ENCODE measurements at places on chromosomes 3 and 15. TPM values are rescaled to one million over a fixed set of nuclear protein-coding genes. Genes with fewer than 3 reads are reported as not detected.

Gene FETUB
- total RNA-seq: not detected

- no peaks in the 10 kb centered on the region for H3K27me3 ChIP-seq
- H3K4me1 ChIP-seq: no peaks in the 10 kb centered on the region
- no peaks in the 10 kb centered on the region for H3K36me3 ChIP-seq
- no peak overlapping the region for H3K27ac ChIP-seq
Measured at GRCh38 chr3:28606283-28606682, 257.7 kb upstream of the AZI2 start.

Gene CHRM5
- 3.9 TPM for total RNA-seq

Gene IQCF5
- total RNA-seq: not detected

GRCh38 chr15:55700876-55701275 lies 42.1 kb downstream of the PRTG start:
- H3K36me3 ChIP-seq: no peaks in the 10 kb centered on the region
- H3K27me3 ChIP-seq: no peaks in the 10 kb centered on the region
- no peak overlapping the region for H3K27ac ChIP-seq
- H3K4me1 ChIP-seq: no peaks in the 10 kb centered on the region
- H3K4me3 ChIP-seq: no peak overlapping the region
- no peak for DNase-seq

GRCh38 chr3:183517607-183518006 lies 37.9 kb downstream of the KLHL6 start:
- no peak for DNase-seq
- H3K36me3 ChIP-seq: no peaks in the 10 kb centered on the region
- H3K4me3 ChIP-seq: no peak overlapping the region
- no peak overlapping the region for H3K27ac ChIP-seq

GRCh38 chr3:24963762-24964625 lies 464.1 kb upstream of the RARB start:
- peak; percentile 88 for DNase-seq
- H3K4me1 ChIP-seq: no peaks in the 10 kb centered on the region
- no peak overlapping the region for H3K4me3 ChIP-seq
- H3K27me3 ChIP-seq: no peaks in the 10 kb centered on the region

GRCh38 chr3:60294181-60294580 lies 957.1 kb downstream of the FHIT start:
- H3K4me1 ChIP-seq: no peaks in the 10 kb centered on the region
- no peaks in the 10 kb centered on the region for H3K27me3 ChIP-seq
- H3K27ac ChIP-seq: no peak overlapping the region
- no peaks in the 10 kb centered on the region for H3K36me3 ChIP-seq

GRCh38 chr3:143600756-143601718 lies 247.2 kb downstream of the SLC9A9 start:
- no peak for DNase-seq
- no peaks in the 10 kb centered on the region for H3K36me3 ChIP-seq
- no peaks in the 10 kb centered on the region for H3K27me3 ChIP-seq
- peaks cover 9% of the 10 kb centered on the region for H3K4me1 ChIP-seq
- no peak overlapping the region for H3K4me3 ChIP-seq

Gene GPR27
- 4.2 TPM for total RNA-seq

DNA sequence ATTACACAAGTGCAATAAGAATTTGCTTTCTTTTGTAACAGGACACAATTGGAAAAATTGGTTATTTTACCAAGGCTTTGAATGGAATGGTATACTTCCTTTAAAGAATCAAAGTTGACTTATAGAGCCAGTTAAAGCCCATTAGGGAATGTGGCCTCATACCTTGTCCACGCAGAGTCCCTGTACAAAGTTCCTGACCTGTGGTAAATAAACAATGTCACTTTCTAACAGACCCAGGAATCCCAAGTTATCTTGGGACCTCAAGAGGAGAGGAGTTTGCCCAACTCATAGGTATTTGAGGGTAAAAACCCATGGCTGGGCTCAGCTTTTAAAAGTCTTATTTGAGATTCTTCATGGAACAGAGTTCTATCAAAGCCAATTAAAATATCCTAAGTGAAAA lies 12.0 kb upstream of the NUP210 start:
- H3K27me3 ChIP-seq: no peaks in the 10 kb centered on the region
- H3K4me3 ChIP-seq: no peak overlapping the region
- H3K4me1 ChIP-seq: no peaks in the 10 kb centered on the region
- no peak overlapping the region for H3K27ac ChIP-seq

- no peaks in the 10 kb centered on the region for H3K36me3 ChIP-seq
- H3K27ac ChIP-seq: no peak overlapping the region
- DNase-seq: no peak
- H3K4me3 ChIP-seq: no peak overlapping the region
- no peaks in the 10 kb centered on the region for H3K27me3 ChIP-seq
Measured at GRCh38 chr3:36455406-36455805, 75.1 kb downstream of the STAC start.

- no peaks in the 10 kb centered on the region for H3K36me3 ChIP-seq
- no peak overlapping the region for H3K4me3 ChIP-seq
- peaks cover 8% of the 10 kb centered on the region for H3K4me1 ChIP-seq
- DNase-seq: no peak
- H3K27ac ChIP-seq: no peak overlapping the region
Measured at GRCh38 chr15:62877276-62877857, 165.2 kb upstream of the TPM1 start.

GRCh38 chr3:23302271-23302670 lies 99.1 kb downstream of the UBE2E2 start:
- H3K27ac ChIP-seq: no peak overlapping the region

DNA sequence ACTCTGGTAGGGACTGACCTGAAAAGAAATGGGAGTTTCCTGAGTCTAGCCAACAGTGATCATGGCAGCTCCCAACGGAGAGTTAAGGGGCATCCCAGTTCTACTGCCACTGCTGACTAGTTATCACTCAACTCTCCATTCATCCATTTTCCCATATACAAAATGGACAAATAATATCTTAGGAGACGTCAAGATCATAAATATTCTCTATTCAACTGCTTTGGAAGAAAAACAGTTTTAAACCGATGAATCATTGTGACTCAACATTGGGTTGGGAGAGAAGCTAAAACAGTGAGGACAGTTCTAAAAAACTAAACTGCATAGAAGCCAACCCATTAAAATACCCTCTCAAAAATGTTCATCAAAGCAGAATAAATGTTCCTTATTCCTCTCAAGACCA lies 57.6 kb upstream of the CHRM5 start:
- H3K36me3 ChIP-seq: no peaks in the 10 kb centered on the region
- no peak for DNase-seq
- H3K27me3 ChIP-seq: no peaks in the 10 kb centered on the region
- no peaks in the 10 kb centered on the region for H3K4me1 ChIP-seq
- H3K4me3 ChIP-seq: no peak overlapping the region
- H3K27ac ChIP-seq: no peak overlapping the region

Gene AGTR1
- 5.9 TPM for total RNA-seq

DNA sequence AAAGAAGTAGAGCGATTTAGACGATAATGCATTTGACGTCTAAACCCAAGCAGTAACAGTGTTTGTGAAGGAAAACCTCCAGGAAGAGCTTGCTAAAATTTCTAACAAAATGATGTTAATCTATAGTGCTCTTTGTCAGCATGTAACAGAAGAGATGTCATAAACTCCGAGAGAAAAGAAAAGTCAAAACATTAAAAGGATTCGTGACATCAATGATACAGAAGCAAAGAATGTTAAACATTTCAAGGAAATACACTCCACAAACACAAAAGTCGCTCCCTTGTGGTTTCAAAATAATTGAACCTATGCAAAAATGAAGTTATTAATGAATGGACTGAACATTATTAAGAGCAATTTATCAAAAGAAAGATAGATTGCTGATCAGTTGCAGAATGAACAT lies 27.9 kb downstream of the AADAC start:
- H3K4me3 ChIP-seq: no peak overlapping the region
- H3K27me3 ChIP-seq: no peaks in the 10 kb centered on the region
- no peaks in the 10 kb centered on the region for H3K36me3 ChIP-seq
- H3K4me1 ChIP-seq: no peaks in the 10 kb centered on the region
- H3K27ac ChIP-seq: no peak overlapping the region

DNA sequence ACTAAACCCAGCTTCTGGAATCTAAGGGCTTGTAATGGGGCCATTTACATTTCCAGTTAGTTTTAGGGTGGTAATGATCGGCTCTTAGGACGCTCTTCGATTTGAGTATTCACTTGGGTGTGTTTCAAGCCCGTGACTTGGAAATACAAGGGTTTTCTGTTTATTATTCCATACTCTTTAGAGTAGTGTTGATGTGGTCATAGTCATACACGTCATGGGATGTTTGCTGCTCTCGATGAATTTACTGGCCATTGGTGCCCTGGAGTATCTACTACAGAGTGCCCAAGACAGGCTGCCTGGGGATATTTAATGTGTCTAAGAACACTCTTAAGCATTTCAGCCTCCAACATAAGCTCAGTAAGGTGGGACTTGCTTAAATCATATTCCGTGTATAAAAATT lies 64.1 kb downstream of the PTPRG start:
- DNase-seq: no peak
- H3K4me1 ChIP-seq: no peaks in the 10 kb centered on the region
- H3K27ac ChIP-seq: no peak overlapping the region
- H3K27me3 ChIP-seq: no peaks in the 10 kb centered on the region

Gene CEP70
- total RNA-seq: 50.9 TPM

DNA sequence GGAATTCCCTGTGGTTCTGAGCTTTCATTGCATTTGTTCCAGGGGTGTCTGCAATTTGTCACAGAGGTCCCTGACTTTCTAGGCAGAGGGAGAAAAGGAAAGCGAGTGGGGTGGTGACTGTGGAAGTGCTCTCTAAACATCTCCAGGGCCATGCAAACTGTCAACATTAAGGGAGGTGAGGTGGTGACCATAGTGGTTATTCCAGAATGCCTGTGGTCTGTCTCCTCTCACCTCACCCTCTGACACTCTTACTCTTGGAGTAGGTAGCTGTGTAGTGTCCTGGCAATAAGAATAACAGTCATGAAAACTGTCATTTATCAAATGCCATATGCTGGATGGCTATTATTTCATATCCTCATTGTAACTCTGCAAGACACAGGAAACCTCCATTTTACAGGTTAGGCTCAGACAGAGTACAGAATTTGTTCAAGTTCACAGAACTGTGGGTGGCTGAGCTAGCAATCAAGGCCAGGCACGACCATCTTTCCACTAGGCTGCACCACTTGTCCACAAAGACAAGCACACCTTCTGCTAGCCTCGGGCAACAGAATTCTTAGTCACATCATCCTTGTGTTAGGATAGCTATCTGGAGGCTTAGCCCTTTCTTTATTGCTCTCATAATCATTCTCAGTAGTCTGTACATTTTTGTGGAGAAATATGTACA lies 179.4 kb downstream of the CD47 start:
- H3K4me3 ChIP-seq: no peak overlapping the region
- no peaks in the 10 kb centered on the region for H3K27me3 ChIP-seq
- no peaks in the 10 kb centered on the region for H3K4me1 ChIP-seq
- H3K36me3 ChIP-seq: no peaks in the 10 kb centered on the region

- peaks cover 5% of the 10 kb centered on the region for H3K36me3 ChIP-seq
- DNase-seq: no peak
- H3K27me3 ChIP-seq: no peaks in the 10 kb centered on the region
- H3K4me1 ChIP-seq: peaks cover 86% of the 10 kb centered on the region
- H3K27ac ChIP-seq: no peak overlapping the region
Measured at GRCh38 chr3:52036829-52037228, 19.5 kb downstream of the DUSP7 start.

Gene KCNAB1
- 10.1 TPM for total RNA-seq

GRCh38 chr3:15636028-15636709 lies 34.6 kb downstream of the BTD start:
- peaks cover 4% of the 10 kb centered on the region for H3K36me3 ChIP-seq
- H3K27me3 ChIP-seq: no peaks in the 10 kb centered on the region
- no peak overlapping the region for H3K4me3 ChIP-seq

Gene RASGRF1
- 4.9 TPM for total RNA-seq

Gene ZDHHC19
- 0.77 TPM for total RNA-seq

GRCh38 chr3:171320750-171321558 lies 139.3 kb downstream of the TNIK start:
- no peaks in the 10 kb centered on the region for H3K4me1 ChIP-seq
- H3K27me3 ChIP-seq: no peaks in the 10 kb centered on the region
- no peak overlapping the region for H3K4me3 ChIP-seq

Gene ZBED2
- total RNA-seq: 0.11 TPM

- no peaks in the 10 kb centered on the region for H3K27me3 ChIP-seq
- DNase-seq: no peak
- no peak overlapping the region for H3K4me3 ChIP-seq
- H3K27ac ChIP-seq: no peak overlapping the region
- H3K4me1 ChIP-seq: no peaks in the 10 kb centered on the region
Measured at GRCh38 chr3:159229116-159229680, 427.3 kb downstream of the MFSD1 start.

Data from spinal cord (tissue), 10 donors.